ENCODE measurements at places on chromosomes 16 and 17. TPM values are rescaled to one million over a fixed set of nuclear protein-coding genes. Genes with fewer than 3 reads are reported as not detected.
A peak's percentile ranks its signal among the peaks of the same experiment; 100 is the strongest.

DNA sequence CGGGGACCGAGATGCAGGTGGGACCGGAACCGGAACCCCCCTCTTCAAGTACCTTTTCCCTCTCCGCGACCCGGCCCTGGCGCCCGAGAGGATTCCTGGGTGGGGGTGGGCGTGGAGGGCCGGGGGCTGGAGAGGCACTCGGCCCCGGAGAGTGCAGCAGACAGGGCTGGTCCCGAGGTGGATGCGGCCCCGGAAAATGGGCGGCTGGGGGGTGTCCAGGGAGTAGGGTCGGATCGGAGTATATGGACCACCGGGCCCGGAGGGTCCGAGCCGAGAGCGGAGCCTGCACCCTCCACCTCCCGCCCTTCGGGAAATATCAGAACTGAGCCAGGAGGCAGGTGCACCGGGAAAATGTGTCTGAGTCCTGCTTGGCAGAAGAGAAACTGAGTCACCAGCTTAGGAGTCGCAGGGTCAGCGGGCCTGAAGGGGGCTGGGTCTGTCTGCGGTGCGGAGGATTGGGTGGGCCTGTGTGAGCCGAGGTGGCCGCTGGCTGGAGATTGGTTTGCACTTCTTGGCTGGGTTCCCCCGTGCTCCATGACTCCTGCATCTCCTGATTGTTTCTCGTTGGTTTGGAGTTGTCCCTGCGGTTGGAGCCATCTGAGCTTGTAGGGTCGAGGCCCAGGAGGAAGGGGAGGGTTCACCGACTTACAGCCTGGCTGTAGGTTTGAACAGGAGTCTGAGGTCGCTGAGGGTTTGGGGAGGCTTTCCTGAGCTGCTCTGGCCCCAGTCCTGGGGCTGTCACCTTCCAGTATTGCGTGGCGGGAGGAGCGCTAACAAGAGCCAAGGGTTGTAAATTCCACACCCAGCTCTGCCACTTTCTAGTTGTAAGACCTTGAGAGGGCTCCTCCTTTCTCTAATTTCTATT is 518 bp downstream of the SH2B1 start:
- DNase-seq = no peak

SLC6A2 gene
- not detected for total RNA-seq

GRCh38 chr17:59368218-59368857 is 36.9 kb downstream of the YPEL2 start:
- no peak for DNase-seq

DNA sequence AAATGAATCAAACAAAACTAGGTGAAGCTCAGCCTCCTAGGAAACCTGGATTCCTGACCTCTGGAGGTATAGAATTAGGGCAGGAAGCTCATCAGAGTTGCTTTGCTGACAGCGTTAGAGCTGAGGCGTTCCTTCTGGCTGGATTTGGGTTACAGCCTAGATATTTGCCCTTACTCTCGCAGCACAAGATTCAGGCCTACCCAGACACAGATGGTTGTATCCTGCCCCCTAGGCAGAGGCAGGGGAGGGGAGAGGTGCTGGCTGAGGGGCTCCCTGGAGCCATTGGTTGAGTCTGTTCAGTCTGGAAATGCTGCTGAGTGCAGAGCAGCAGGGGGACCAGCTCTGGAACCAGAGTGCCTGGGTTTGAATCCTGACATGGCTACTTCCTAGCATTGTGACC is 78.4 kb downstream of the MPRIP start:
- DNase-seq = no peak

SDR42E1 gene
- total RNA-seq = 9.4 TPM

- no peak for DNase-seq
Measured at GRCh38 chr16:70790815-70791214, 10.1 kb downstream of the VAC14 start.

GRCh38 chr16:83592778-83593177 is 215.0 kb upstream of the HSBP1 start:
- no peak for DNase-seq

- no peak for DNase-seq
Measured at GRCh38 chr17:62163847-62164246, 98.8 kb upstream of the MED13 start.

- DNase-seq = no peak
Measured at GRCh38 chr16:85428168-85428898, 184.8 kb upstream of the GSE1 start.

DNA sequence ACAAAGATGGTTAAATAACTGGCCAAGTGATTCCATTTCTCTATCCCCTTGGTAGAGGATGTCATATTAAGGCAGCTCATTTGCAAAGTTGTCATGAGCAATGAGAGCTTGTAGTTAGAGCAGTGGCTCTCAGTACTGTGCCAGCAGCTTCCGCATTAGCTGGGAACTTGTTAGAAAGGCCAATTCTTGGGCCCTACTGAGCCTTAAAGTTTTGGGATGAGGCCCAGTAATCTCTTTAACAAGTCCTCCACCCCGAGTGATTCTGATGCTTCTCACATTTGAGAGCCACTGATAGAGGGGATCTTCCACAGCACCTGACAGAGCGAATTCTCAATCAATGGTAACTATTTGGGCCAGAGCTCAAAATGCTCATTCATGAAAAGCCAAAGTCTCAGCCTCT is 20.2 kb upstream of the CCL1 start:
- peak; percentile 18 for DNase-seq

DNA sequence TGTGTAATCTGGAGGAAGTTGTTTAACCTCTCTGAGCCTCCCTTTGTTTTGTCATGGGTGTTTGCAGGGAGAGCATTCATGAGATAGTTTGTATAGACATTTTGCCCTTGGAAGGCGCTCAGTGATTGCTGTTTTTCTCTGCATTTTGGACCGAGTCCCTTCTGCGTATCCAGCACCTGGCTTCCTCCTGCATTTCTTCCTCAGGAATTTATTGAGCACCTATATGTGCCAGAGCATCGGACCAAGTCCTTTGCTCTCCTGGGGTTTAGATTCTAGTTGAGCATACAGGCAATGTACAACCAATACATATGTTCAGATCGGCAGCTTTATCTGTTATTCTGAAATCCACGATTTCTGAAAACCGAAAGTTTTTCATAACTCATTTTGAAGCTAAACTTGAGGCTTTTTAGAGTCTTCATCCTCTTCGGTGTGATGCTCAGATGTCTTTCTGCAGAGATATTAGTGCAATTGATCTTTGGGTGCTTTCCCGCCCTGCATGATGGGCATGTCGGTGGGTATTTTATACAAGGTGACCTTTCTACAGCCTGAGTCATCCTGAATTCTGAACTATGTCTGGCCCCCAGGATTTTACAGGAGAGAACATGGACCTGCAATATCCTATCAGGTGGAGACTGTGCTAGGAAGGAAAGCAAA is 4.1 kb downstream of the IL4R start:
- no peak for DNase-seq

DNA sequence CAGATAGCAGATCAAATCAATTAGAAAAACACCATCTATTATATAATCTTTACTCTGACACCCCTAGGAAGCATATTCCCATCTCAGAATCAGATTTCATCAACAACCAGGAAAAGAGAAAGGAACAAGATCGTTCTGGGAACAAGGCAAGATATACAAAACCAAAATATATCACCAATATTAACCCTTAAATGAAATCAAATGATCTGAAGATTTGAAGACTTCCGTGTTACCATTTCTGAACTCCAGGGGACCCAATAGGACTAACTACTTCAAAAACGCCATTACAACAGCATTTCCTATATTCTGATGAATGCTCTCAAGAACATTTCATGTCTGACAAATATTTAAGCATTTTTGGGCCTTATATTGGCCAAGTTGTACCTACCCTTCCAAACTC is 624.2 kb upstream of the ZFHX3 start:
- DNase-seq = no peak

KRTAP4-3 gene
- not detected for total RNA-seq

CD19 gene
- total RNA-seq = 7.6 TPM

DNA sequence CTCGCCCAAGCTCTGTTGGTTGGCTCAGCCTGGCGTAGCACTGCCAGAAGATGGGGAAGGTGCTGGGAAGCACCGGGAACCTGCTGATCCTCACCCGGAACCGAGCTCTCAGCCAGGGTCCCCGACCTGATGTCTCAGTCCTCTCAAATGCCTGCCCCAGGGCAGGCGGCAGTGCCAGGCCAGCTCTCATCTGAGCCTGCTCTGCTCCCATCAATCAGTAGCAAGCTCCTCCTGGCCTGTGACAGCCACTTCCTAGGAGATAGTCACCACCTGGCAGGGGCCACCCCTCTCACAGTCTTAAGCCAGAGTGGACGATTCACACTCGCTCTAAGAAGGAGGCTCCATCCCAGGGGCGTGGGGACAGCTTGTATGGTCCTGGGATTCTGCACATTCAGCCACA is 62.0 kb downstream of the ENGASE start:
- no peak for DNase-seq

DNA sequence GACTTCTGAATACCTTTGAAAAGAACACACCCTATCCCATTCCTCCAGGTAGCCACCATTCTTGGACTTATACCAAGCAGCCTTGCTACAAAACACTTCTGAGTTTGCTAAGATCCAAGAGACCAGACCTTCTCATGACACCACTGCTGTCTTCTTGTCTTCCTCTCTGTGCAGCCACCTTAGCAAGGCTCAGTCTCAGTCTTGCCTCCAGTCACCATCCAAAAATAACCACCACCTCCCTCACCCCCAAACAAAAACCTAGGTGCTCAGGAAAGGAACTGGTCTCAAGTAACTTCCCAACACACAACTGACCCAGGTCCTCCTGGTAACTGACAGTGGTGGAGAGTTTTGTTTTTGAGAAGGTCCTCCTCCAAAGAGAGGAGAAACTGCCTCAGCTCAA is 90.9 kb upstream of the CORO6 start:
- no peak for DNase-seq

- DNase-seq = no peak
Measured at GRCh38 chr17:71548540-71549190, 572.2 kb upstream of the SOX9 start.

DNA sequence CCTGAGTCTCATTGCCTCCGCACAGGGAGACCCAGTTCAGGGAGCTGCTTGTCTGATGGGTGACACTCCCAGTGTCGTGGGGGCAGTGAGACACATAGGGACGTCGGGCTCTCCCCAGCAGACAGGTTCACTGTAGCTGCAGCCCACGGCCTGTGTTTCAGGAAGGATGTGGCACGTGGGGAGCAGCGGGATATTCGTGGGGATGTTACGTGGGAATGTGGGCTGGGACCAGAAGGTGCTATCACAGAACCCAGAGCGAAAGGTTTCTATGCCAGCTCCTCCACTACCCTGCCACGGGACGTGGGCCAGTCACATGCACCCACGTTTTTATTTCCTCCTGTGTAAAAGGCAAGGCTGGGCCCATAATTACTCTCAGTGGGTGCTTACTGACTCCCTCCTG is 16.3 kb downstream of the CACNA1G start:
- DNase-seq = no peak

MYH13 gene
- total RNA-seq = not detected

DNA sequence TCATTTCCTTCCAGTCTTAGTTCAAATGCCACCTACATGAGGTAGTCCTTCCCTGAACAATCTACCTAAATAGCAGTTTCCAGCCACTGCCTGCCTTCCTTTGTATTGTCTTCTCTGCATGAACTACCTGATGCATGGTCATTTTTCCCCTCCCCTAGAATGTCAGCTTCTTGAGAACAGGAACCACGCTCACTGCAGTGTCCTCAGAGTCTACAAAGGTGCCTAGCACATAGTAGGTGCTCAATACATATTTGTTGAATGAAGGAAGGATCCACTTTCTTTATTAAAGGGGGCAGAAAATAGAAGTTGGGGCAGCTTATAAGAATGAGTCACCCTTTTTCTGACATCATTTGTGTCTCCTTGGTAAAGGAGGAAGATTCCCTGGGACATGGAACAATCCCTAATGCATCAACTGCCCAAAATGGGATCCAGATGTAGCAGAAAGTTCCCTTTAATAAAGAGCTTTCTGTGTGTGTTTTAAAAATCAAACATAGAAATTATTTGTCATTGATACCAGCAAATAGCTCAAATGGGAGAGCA is 4.4 kb upstream of the CYLD start:
- DNase-seq = no peak

- no peak for DNase-seq
Measured at GRCh38 chr16:72925631-72925979, 122.3 kb downstream of the ZFHX3 start.

IRX5 gene
- not detected for total RNA-seq

GRCh38 chr17:4587803-4588202 is 3.5 kb downstream of the SMTNL2 start:
- DNase-seq = no peak

DNA sequence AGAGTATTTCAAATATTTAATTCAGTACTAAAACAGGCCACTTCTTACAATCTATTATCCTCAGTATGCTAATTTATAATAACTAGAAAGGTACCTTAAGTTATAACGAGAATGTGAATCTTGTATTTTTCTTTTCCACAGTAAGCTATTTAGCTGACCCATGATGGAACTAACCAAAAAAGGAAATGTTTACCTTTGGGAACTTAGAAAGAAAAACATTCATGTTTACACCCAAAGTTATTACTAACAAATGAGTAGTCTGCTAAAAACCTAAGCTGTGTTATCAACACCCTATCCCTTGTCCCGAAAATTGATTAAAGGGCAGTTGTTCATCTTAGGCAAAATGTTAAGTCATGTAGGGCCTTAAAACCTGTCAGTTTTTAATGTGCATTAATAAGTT is 8.1 kb downstream of the GNA13 start:
- DNase-seq = no peak

MT1G gene
- not detected for total RNA-seq

- DNase-seq = no peak
Measured at GRCh38 chr17:17987187-17987896, 14.7 kb downstream of the DRC3 start.

DNA sequence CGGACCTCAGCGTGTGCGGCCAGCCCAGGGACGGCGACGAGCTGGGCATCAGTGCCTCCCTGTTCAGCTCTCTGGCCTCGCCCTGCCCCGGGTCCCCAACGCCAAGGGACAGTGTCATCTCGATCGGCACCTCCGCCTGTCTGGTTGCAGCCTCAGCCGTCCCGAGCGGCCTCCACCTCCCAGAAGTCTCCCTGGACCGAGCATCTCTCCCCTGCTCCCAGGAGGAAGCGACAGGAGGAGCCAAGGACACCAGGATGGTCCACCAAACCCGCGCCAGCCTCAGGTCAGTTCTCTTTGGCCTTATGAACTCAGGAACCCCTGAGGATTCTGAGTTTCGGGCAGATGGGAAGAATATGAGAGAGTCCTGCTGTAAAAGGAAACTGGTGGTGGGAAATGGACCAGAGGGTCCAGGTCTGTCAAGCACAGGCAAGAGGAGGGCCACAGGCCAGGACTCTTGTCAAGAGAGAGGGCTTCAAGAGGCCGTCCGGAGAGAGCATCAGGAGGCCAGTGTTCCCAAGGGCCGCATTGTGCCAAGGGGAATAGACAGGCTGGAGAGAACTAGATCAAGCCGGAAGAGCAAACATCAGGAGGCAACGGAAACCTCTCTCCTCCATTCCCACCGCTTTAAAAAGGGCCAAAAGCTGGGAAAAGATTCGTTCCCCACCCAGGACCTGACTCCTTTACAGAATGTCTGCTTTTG is 825 bp downstream of the HASPIN start:
- DNase-seq = no peak

- no peak for DNase-seq
Measured at GRCh38 chr16:88446736-88447135, 6.3 kb upstream of the ZFPM1 start.

SSTR5 gene
- total RNA-seq = not detected

DNA sequence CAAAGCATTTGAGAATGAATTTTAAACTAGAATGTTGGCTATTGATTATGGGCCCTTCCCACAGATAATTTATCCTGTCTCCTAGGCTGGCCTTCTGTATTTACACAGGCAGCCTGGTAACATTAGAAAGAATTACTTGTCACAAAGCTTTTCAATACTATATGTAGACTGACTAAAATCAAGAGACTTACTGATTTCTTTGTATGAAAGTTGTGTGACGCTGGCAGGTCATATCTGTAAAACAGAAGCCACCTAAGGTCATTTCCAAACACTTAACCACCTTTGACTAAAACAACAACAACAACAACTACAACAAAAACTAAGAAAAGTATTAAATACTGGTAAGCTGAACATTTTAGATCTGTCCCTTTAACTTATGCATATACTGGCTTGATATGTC is 329.0 kb upstream of the TBX2 start:
- DNase-seq = no peak

Data from naive thymus-derived CD8-positive, alpha-beta T cell (primary cell).